Esophagus muscularis mucosa (tissue), 4 donors: ENCODE measurements at places on chromosomes 4 and X. TPM values are rescaled to one million over a fixed set of nuclear protein-coding genes. Genes with fewer than 3 reads are reported as not detected.

ZBTB49 gene
- 5.9 TPM for total RNA-seq

RBMX gene
- total RNA-seq, result 152 TPM

XPNPEP2 gene
- total RNA-seq, result 14.4 TPM

GPRIN3 gene
- total RNA-seq, result 2.9 TPM

PASD1 gene
- not detected for total RNA-seq

ERVMER34-1 gene
- 0.17 TPM for total RNA-seq

AKAP4 gene
- not detected for total RNA-seq

USP17L22 gene
- total RNA-seq, result not detected

STOX2 gene
- 11.7 TPM for total RNA-seq

FAT1 gene
- 170 TPM for total RNA-seq
